ENCODE measurements at places on chromosomes 7 and 10.

DNA sequence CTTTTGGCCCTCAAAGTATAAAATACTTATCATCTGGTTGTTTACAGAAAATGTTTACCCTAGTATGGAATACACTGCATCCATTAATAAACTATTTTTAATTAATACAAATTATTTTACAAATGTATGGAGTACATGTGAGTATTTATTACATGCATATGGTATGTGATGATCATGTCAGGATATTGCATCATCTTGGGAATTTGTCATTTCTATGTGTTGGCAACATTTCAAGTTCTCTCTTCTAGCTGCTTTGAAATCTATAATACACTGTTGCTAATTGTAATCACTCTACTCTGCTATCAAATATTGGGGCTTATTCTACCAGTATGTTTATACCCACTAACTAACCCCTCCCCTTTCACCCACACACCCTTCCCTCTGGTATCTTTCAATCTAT lies 103.9 kb upstream of the THSD7A start:
- no peak for DNase-seq

DNA sequence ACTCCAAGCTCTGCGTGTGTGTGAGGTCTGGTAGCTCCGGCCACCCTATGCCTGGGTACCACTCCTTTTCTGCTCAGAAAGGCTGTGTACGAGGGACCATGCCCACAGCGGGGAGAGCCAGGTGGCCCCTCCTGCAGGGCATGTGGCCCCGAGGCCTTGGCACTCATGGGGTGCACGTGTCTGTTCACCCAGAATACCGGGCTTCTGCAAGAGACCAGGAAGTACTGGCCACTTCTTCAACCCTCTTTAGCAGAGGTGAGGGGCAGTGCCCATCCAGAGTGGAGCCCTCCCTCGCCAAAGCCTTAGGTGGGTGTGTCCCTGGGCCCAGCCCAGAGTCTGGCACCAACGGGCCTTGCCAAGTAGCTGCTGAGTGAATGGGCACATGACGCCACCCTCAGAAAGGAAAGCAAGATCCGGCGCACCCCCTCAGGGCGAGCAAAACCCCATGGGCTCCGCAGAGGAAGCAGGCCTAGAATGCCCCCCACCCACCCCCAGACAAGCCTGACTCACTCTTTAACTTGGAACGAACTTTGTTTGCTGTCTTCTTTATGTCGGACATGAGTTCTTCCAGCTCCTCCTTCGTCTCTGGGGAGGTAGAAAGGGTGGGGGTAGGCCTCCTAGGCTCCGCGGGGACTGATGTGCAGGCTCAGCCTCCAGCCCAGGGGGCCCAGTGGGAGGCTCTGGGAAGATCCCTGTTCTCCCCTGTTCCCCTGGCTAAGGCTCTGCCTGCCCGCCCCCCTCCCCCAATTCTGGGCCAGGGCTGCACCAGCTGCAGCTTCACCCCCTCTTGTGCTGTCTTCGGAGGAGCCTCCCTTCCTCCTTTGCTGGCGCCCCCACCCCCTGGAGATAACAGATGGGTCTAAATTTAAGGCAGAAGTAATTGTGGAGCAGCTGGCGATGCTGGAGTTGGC lies 14.6 kb downstream of the STX1A start:
- DNase-seq = no peak

DNA sequence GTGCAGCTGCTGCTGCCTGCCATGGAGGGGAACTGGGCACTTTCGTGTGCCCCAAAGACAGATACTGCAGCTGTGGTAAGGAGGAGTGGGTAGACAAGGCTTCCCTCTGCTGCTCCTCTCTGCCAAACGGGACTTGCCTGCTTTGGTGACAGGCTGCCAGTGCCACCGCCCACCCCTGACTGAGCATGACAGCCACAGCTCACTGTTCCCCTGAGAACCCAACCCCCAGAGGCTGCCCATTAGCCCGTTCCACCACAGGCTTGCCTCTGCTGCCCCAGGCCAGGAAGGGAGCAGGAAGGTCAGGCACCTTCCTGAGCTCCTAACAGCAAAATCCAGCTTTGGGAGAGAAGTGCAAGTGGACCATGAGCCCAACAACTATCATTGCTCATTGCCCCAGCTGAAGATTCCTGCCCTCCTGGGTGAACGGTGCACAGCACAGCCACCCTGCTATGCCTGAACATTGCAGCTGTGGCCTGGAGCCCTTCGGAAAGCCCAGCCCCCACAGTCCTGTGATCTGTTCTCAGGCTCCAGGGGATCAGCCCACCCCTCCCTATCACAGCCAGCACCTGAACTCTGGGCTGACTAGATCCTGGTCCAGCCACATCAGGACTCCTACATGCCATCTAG lies 58.7 kb upstream of the ANTXRL start:
- no peak for DNase-seq

DNA sequence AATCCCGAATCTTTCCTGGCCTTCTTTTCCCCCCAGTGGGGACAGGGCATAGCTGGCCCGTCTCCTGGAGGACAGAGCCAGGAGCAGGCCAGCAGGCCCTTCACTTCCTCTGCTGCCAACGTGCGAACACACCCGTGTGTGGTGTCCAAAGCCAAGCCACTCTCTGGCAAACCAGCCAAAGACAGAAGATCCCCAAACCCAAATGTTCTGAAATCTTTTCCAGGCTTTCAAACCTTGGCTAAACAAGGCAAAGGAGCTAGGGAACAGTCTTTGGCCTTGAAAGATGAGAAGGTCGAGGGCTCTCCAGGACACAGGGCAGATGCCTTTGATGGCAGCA lies 63.0 kb downstream of the PROSER2 start:
- DNase-seq = no peak

DNA sequence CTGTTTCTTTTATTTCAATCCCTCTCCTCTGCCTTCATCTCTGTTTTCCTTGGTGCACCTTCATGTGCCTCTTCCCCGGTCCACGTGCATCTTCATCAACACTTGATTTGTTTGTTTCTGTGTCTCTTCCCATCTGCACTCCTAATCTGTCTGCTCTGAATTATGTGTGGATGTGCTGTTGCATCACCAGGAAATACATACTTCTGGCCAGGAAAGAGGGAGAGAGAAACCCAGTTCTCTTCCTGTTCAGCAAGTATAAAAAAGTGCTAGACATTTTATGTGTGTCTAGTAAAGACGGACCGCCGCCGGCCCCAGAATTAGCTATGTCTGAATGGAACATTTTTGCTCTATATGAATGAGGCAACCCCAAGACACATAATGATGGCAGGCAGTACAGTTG lies 93.8 kb downstream of the CALD1 start:
- DNase-seq = no peak

GRCh38 chr7:127769696-127770400 lies 117.9 kb downstream of the SND1 start:
- no peak for DNase-seq

DNA sequence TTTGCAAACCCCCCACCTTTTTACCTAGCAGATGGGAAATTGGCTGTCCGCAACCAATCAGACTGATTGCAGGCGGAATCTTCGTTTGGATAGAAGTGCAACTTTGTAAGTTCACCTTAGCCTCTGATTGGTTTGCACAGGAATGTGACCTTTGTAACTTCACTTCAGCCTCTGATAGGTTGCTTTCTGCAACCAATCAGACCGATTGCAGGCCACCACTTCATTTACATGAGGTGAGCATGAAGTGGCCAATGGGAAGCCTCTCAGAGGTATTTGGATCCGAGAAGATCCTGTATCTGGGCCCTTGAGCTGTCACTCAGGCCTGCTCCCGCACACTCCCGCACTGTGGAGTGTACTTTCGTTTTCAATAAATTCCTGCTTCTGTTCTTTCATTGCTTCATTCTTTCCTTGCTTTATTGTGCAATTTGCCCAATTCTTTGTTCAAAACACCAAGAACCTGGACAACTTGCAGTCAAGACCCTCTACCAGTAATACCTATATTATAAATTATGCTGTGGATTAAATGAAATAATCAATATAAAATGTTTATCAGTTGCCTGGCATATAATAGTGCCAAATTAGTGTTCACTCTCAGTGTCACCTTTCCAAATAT lies 491.4 kb downstream of the PLXNA4 start:
- DNase-seq = no peak

GRCh38 chr7:44108768-44109750 lies 4.9 kb downstream of the AEBP1 start:
- no peak for DNase-seq

DNA sequence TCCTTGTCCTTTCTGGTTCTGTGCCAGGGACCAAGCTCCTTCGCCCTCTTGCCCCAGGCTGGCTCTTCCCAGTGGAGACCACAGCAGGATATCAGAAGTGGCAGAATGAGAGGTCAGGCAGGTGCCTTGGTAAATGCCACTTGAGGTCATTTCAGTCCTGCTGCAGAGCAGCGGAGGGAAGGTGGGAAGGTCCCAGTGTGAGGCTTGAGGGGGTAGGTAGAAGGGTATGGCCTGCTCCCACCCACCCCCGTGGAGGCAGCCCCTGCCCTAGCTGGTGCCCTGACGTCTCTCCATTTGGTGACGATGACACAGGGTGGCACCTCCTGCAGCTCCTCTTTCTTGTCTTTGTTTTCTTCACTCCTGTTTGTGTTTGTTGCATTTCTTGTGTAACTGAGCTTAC lies 538.8 kb downstream of the TCERG1L start:
- DNase-seq = no peak

- DNase-seq = no peak
These were observed 52.4 kb downstream of the PDIA4 start for GRCh38 chr7:148975896-148976295.

DNA sequence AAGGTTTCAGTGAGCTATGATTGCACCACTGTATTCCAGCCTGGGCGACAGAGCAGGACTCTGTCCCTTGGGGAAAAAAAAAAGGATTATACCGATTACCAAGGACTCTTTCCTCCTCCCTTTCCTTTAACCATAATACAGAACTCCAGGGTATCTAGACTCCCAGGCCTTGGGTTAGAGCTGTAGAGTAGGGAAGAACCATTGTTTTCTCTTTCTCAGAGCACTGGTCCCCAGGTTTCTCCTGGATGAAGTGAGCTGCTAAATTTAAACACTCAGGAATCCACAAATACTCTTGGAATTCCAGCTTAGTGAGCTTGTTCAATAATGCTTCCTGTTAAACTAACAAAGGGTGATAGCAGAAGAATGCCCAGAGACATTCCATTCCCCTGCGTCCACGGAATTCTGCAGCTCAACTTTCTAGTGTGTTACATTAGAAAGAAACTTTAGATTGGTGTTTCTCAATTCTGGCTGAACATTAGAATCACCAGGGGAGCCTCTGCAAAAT lies 14.6 kb upstream of the RPEL1 start:
- DNase-seq = no peak

DNA sequence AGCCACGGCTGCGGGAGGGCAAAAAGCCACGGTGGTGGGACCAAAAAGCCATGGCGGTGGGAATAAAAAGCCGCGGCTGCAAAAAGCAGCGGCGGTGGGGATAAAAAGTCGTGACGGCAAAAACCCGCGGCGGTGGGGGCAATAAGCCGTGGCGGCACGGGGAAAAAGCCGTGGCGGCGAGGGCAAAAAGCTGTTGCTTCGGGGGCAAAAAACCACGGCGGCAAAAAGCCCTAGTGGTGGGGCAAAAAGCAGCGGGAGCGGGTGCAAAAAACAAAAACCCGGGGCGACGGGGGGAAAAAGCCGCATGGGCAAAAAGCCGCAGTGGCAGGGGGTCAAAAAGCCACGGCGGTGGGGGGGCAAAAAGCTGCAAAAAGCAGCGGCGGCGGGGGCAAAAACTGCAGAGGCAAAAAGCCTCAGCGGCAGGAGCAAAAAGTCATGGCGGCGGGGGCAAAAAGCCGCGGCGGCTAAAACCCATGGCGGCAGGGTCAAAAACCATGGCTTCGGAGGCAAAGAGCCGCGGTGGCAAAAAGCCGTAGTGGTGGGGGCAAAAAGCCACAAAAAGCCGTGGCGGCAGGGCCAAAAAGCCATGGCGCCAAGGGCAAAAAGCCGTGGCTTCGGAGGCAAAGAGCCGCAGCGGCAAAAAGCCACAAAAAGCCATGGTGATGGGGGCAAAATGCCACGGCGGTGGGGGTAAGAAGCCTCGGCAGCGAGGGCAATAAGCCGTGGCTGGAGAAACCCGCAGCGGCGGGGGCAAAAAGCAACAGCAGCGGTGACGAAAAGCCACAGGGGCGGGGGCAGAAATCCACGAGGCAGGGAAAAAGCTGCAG lies 525.8 kb downstream of the ZNF33B start:
- DNase-seq = no peak

DNA sequence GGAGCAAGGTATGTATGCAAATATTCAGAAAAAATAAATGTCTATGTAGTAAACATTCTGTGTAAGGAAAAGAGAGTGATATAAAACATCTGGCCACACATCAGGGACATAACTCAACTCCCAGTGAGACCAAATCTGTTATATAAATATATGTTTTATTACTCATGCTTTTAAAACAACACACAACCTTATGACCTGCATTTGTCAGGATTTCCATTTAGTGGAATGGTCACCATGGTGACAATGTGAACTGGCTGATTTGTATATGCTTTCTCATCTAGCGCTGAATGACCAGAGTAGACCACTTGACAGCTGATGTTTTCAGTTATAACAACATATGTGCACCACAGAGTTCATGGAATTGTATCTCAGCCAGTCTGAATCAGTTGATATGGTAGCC lies 551.7 kb downstream of the HTR7 start:
- DNase-seq = peak; percentile 23

DNA sequence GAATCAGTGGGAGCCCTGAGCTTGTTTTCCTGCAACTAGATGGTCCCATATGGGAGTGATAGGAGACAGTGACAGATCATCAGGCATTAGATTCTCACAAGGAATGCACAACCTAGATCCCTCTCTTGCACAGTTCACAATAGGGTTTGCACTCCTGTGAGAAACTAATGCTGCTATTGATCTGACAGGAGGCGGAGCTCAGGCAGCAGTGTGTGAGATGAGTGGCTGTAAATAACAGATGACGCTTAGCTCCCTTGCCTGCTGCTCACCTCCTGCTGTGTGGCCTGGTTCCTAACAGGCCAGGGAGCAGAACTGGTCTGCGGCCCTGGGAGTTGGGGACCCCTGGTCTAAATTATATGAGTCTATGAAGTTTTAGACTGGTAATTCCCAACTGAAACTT lies 3.9 kb downstream of the MIOS start:
- no peak for DNase-seq

DNA sequence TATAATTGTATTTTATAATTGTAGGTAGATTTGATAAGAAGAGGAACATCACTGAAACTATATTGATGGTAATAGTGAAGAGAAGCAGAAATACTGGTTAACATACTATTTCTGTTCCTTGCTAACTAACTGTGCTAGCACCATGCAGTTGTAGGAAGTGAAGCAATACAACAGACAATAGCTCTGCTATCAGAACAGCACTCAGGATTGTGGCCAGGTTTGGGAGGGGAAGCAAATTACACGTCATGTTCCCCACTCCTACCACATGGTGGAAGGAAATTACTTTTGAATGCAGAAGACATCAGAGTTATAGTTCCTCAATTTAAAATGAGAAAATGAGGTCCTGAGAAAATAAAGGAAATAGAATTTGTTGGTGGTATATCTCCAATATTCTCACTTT lies 151.1 kb downstream of the DGKB start:
- DNase-seq = no peak

All from right renal pelvis (tissue), 4 donors.